ENCODE measurements at places on chromosomes 3 and 15.

DNA sequence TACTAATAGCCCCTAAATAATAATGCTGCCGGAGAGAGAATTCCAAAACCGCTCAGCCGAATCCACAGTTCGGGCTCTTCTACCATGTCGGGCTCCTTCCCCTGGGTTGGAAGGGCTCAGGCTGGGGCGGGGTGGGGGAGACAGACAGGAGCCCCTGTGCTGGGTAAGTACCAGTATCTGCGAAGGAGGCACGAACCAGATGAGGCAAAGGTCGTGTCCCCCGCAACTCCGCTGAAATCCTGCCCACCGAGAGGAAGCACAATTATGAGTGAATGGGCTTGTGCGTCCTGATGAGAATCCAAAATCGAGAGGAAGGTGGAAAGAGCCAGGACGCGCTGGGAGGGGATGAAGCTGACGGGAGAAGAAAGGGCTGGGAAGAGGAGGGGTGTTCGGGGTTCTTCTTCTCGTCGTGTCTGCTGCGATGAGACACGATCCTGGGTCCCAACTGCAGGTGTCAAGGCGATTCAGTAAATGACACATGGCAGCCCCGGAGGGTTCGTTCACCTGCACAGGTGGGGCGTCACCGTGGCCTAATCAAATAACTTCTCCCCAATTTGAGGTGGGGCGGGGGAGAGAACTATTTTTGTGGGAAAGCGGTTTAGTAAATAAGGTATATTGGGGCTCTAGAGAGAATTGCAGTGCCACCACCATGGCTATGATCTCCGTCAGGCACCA is 707 bp upstream of the FAM81A start:
- no peak for DNase-seq

DNA sequence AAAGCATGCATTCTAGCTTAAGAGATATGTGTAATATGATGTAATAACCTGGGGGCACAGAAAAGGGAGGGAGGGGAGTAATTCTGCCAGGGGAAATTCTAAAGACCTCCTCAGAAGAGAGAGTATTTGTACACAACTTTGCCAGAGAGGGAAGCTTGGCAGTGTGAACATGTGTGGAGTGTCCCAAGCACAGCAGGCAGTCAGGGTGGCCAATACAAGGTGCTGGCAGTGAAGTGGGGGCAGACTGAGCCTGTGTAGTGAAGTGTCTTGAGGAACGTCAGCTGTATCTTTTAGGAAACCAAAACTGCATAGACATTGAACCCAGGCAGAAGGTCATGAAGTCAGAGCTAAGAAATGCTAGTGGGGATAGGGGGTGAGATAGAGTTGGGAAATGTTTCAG is 29.7 kb upstream of the TMEM42 start:
- no peak for DNase-seq

DNA sequence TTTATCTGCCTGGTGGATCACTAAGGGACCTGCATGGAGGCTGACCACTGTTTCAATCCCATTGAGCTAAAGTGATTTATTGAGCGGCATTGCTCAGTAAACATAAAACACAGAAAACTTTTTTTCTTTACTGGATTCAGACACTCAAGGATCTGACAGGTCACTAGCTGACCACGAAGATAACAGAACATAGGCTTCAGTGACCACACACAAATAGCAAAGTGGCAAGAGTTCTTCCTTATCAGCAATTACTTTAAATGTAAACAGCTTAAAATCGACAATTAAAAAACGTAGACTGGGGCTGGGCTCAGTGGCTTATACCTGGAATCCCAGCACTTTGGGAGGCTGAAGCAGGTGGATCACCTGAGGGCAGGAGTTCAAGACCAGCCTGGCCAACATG is 48.7 kb downstream of the STAG1 start:
- DNase-seq: no peak

DNA sequence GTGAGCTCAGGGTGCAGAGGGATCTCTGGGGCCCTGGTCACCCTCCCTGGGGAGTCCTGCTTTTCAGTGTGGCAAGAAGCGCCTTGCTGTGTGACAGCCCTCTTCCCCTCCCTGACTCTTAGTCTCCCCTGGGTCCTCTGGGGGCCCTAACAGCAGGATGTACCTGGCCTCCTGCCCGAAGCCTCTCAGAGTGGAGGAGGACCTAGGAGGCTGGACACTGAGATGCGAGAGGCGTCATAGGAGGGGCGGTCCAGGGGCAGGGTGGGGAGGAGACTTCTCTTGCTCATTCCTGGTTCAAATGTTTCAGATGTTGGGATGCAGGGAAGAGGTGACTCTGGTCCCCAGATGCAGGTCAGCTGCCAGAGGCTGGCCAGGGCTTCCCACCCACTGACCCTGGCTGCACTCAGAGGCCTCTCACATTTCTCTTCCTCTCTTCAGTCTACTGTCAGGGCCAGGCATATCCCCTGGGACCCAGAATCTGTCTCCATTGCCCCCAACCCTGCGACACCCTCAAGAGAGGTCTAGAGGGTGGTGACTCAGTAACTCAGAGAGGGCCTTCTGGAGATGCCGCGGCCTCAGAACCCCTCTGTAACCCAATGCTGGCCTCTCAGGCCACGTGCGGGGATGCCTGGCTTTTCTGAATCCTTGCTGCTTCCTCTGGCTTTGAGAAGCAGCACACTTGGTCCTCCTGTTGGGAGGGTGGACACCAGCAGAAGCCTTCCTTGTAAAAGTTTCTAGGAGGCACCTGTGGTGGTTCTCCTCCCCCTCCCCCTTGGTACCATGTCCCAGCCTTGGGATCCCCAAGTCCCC is 25.9 kb downstream of the SNX33 start:
- DNase-seq: no peak

GRCh38 chr15:70933411-70933810 is 40.8 kb downstream of the LRRC49 start:
- no peak for DNase-seq

DNA sequence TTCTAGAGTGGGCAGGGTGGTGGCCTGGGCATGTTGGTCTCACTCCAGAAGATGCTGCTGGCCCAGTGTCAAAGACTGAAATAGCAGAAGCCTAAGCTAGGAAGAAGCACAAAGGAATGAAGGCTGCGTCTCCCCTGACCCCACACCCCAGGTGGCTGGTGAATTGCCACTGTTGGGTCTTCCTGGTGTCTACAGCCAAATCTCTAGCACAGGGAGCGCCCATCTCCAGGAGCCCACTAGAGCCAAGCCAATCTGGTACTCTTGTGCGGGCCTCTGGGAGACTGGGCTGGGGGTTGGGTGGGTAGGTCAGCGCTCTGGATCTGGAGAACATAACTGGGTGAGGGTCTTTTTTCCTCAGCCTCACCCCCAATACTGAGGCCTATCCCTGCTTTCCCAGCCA is 894 bp downstream of the TUSC2 start:
- DNase-seq: no peak

GRCh38 chr3:64444490-64445108 is 219.3 kb upstream of the PRICKLE2 start:
- no peak for DNase-seq

GRCh38 chr3:124800076-124800475 is 69.8 kb downstream of the UMPS start:
- DNase-seq: no peak

DNA sequence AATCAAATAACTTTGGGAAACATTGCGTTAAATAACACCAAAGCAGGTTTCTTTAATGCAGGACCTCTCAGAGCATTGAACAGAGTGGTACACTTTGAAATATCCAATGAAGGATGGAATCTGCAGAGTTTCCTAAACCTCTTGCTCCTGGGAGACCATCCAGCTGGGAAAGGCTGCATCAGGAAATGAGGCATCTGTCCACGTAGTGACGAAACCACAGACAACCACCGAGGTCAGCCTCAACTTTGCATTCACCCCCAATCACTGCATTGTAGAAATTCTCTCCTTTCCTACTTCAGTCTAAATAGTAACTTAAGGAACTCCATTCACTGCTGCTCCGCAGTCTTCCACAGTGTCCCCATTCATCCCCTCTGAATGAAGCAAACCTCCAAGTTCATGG is 41.5 kb upstream of the CDV3 start:
- no peak for DNase-seq

GRCh38 chr3:16503191-16503776 is 10.2 kb downstream of the RFTN1 start:
- no peak for DNase-seq

DNA sequence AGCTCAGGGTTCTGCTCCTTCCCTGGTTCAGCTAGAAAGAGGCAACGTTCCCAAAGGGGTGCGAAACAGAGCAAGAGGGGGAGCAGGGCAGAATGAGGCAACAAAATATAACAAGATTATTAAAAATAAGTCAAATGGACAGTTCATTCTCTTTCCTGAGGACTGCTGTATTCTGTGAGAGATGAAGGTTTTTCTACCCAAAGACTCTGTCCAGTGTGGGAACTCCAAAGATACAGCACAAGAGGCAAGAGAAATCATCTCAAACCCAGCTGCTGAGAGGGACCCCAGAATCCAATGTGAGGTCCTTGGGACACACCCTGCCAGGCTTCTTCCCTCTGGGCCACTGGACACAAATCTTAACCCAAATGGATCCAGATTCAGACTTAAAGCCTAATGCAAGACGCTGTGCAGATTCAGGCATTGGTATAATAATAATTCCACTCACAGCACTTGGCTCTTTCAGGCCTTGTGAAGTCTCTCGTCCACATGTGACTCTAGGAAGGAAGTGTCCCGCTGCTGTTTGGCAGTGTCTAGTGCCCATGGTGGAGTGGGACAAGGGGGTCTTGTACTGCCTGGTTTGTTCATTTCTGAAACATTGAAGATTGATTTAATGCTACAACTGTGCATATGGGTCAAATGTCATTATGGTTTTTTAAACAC is 14.5 kb upstream of the ARHGAP31 start:
- no peak for DNase-seq

DNA sequence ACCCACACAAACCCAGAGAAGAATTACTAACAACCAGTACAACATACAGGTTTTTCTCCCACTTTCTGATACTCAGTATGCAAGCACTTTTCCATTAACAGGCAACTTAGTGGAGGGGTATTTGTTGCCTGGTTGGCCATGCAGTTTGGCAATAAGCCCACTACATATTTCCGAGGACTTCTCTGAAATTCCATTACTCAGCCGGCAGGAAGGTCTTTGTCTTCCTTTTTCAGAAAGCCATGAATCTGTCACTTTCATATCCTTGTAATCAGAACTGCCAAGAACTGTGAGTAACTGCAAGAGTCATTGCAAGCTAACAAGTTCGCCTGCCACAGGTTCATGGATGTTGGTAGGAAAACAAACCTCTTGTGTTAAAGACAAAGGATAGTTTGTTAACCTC is 422.3 kb upstream of the ROBO1 start:
- no peak for DNase-seq

DNA sequence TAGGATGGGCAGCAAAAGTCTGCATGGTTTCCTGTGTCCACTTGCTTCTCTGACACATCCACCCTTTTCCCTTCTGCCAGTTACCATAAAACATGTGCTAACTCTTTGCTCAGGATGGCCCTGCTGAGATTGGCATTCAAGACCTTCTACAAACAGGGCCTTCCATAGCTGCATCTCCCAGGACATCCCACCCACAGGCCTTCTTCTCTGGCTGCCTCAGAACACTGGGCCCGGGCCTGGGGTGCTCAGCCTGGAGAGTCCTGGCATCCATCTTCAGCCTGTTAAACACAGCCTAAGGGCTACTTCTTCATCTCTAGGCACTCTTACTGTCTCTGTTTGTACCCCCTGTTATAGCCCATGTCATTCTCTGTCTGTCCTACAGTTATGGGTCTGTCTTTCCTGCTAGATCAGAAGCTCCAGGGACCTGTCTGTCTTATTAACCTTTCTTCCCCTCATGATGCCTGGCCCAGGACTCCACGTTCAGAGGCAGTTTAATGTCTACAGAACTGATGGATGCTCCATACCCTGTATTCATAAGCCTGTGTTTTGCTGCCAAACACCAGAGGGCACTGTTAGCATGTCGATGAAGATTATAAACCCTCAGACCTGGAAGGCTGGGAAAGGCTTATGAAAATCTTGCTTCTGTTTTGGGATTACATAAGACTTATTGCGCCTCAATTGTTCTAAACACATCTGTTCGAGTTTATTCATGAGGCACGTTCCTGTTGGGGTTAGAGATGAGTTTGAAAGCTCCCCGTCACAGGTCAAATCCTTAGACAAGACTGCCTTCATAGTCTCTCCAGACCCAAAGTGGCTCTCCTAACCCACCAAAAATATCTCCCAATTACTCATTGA is 16.5 kb downstream of the SEMA3G start:
- no peak for DNase-seq

- no peak for DNase-seq
Observed at GRCh38 chr15:69377216-69377970, 36.8 kb upstream of the KIF23 start.

DNA sequence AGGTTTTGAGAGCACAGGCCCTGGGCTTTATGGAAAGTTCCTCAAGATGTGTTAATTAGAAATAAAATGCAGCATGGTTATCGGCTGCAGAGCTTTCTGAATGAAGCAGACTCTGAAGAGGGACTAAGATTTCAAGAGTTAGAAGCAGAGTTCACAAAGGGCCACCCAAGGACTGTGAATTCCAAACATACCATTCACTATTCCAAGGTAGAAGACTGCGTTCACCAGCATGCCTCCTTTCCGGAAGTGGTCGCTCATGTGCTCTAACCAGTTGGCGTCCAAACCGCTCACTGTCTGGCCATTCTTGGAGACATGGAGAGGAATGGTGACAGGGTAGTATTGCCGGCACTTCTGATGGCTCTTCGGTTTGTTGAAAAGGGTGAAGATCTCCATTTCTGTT is 104.9 kb downstream of the OXNAD1 start:
- no peak for DNase-seq

GRCh38 chr3:30520699-30521098 is 85.7 kb upstream of the TGFBR2 start:
- no peak for DNase-seq

DNA sequence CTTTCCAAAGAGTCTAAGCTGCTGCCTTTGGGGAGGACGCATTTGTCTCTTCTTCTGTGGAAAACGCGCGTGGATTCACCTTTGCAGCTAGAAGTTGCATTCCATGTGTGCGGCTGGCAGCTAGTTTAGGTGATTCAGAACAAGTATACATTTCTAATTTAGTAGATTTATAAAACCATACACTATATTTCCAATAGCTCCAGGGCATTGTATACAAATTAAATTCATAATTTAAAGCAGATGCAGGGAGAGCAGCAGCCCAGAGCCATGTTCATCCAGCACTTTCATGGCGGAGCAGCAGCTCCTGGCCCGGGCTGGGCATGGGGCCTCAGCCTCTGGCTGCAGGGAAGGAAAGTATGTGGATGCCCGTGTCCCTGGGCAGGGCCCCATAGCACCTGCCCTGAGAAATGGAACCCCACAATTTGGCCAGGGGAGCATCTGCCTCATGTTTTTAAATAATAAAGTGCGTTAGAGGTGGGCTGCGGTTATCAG is 42.8 kb upstream of the SEC22A start:
- no peak for DNase-seq

DNA sequence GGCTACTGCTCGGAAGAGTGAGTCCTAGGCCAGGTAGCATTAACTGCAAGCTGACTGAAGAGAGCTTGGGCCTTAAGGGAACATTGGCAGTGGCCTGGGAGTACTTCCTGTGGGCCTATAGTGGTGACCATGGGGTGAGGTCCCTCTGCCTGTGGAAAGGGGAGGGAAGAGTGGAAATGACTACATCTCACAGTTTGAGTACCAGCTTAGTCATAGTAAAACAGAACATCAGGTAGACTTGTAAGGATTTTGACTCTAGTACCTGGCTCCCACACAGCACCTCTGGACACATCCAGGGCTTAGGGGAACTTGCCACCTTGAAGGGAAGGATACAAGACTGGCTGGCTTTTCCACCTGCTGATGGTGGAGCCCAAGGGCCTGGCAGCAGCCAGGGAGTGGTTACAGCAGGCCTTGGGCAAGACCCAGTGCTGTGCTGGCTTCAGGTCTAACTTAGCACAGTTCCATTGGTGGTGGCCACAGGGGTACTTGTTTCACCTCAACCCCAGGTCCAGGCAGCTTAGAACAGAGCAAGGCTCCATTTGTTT is 147.8 kb downstream of the SLC9A9 start:
- no peak for DNase-seq
